ENCODE measurements at places on chromosomes 2 and 18.

- DNase-seq, result no peak
Measured at GRCh38 chr2:161709428-161709827, 85.2 kb downstream of the SLC4A10 start.

DNA sequence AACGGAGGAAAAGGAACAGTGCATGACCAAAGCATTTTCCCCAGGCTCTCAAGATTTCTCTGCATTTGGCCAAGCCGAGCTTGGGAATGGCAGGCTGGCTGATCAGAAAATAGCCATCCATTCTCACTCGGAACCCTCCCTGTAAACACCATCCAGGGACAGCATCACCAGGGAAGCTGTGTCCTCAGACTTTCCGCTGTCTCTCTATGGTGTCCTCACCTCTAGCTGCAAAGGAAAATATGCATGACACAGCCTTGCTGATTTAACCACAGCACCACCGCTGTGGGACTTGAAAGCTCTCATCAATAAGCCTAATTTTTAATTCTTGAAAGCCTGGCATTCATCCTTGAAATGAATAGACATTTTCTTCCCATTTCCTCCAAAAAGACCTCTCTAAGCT, 311.7 kb downstream of the EIPR1 start:
- DNase-seq, result no peak

- no peak for DNase-seq
Measured at GRCh38 chr2:204849892-204850291, 304.6 kb downstream of the PARD3B start.

- DNase-seq, result no peak
Measured at GRCh38 chr18:78976765-78977636, 2.6 kb upstream of the SALL3 start.

DNA sequence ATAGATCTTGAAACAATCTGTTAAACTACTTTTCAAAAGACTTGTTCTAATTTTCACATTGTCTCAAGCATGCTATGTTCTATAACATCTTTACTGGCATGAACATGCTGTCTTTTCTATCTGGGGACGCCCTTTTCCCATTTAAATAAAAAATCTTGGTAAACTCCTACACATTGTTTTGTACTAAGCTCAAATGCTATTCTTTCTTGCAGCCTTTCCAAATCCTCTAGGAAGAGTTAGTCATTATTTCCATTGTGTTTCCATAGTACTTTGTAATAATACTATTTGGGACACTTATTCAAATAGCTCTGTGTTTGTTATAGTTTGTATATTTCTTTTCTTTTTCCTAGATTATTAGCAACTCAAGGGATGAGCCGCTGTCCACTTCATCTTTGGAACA, 828.6 kb upstream of the FSHR start:
- DNase-seq, result no peak

GRCh38 chr2:46143429-46144132, 153.6 kb upstream of the EPAS1 start:
- DNase-seq, result no peak

Measured in fibroblast of skin of right quadriceps (primary cell).